ENCODE measurements at places on chromosomes 7 and 10.

GRCh38 chr7:16651396-16652239 is 5.6 kb downstream of the BZW2 start:
- DNase-seq = no peak

DNA sequence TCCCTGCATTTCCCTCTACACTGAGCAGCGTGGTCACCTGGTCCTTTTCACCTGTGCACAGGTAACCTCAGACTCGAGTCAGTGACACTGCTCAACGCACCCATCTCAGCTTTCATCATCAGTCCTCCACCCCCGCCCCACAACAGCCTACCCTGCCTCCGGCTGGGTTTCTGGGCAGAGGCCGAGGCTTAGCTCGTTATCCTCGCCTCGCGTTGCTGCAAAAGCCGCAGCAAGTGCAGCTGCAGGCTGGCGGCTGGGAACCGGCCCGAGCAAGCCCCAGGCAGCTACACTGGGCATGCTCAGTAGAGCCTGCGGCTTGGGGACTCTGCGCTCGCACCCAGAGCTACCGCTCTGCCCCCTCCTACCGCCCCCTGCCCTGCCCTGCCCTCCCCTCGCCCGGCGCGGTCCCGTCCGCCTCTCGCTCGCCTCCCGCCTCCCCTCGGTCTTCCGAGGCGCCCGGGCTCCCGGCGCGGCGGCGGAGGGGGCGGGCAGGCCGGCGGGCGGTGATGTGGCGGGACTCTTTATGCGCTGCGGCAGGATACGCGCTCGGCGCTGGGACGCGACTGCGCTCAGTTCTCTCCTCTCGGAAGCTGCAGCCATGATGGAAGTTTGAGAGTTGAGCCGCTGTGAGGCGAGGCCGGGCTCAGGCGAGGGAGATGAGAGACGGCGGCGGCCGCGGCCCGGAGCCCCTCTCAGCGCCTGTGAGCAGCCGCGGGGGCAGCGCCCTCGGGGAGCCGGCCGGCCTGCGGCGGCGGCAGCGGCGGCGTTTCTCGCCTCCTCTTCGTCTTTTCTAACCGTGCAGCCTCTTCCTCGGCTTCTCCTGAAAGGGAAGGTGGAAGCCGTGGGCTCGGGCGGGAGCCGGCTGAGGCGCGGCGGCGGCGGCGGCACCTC is at the start of the genes KLLN and PTEN:
TSS of gene KLLN (minus strand) at position 481 of the 891 bp plus-strand sequence. CDS start 1,046 bp downstream, outside the sequence.
TSS of gene PTEN (plus strand) at position 573 of the 891 bp plus-strand sequence. CDS start 845 bp downstream, outside the sequence.
- DNase-seq = peak; percentile 95

GRCh38 chr7:82677493-82677892 is 233.9 kb upstream of the CACNA2D1 start:
- peak; percentile 9 for DNase-seq

DNA sequence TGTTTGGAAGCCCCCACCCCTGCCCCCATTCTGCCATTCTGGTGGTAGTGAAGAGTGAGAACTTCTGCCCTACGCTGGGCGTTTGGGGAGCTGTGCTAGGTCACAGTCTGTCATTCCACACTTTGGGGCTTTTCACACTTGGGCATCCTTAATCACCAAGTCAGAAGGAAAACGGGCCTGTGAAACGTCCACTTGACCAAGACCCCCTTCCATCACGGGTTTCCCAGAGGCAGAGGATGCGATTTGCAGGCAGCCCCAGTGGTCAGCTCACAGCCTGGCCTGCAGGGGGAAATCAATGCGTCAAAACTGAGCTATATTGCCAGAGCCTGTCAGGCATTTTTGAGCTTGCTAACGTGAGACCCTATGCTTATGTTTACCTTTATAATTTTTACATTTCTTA is 663.3 kb upstream of the MGMT start:
- DNase-seq = no peak

- no peak for DNase-seq
These were observed 195.1 kb downstream of the HECW1 start for GRCh38 chr7:43307522-43307921.

DNA sequence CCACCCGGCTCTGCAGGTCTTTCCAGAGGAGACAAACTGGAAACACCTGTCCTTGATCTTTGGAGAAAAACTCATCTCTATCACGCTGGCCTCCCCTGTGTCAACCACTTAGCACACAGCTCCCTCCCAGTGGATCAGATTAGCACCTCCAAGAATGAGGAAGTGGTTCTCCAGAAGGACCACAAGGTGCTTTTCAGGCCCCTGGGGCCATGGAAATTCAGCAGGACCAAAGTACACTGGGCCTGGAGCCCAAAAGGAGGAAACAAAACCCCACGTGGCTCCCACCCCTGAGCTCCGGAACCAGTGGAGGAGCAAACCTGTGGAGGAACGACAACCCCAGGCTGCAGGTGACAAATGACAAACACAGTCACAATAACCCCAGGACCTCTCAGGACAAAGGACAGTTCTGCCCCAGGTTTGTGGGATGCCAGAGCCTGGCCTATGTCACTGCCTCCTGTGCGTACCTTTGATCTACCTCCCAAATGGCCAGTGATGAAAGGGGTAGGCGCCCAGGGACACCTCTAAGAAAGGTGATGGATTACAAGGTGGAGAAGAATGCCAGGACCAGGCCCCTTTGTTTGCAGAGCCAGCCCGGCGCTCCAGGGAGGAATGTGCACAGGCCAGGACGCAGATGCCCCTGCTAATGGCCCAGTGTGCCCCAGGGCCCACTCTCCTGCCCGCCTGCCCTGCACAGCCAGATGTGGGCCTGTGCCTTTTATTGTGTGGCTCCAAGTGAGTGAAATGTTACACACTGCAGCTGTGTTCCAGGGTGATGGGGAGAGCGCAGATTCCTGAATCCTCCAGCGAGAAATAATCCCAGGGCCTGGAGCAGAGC is 5.7 kb downstream of the TNS3 start:
- DNase-seq = peak; percentile 80

DNA sequence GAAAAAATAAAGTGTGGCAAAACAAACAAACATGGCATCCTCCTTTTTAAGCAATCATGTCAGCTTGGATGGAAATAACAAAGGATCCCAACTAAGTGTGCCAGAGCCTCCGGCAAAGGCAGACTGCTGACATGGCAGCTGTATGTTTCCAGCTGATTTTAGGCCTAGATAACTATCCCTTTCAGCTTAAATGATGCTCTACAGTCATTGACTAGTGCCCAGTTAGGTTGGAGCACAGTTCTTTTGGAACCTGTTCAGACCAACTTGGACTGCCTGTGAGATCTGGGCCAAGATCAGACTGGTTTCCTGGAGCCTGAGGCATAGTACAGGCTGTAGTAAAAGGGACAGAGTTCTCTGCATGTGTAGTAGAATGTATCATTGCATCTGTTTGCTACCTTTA is 128.7 kb downstream of the DYNC1I1 start:
- no peak for DNase-seq

DNA sequence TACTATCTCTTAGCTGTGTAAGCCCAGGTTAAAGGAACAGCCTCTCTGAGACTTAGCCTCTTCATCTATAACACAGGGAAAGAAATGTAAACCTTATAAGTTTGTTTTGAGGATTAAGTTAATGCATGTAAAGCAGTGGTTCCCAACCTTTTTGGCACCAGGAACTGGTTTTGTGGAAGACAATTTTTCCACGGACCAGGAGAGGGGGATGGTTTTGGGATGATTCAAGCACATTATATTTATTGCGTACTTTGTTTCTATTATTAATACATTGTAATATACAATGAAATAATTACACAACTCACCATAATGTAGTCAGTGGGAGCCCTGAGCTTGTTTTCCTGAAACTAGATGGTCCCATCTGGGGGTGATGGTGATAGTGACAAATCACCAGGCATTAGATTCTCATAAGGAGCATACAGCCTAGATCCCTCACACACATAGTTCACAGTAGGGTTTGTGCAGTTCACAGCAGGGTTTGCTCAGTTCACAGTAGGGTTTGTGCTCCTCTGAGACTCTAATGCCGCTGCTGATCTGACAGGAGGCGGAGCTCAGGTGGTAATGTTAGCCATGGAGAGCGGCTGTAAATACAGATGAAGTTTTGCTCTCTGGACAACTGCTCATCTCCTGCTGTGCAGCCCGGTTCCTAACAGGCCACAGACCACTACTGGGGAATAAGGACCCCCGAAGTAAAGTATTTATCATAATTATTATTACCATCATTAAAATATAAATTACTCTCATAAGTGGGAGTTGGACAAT is 41.3 kb upstream of the ANK3 start:
- no peak for DNase-seq

GRCh38 chr10:73761781-73762180 is 17.6 kb downstream of the SEC24C start:
- no peak for DNase-seq

DNA sequence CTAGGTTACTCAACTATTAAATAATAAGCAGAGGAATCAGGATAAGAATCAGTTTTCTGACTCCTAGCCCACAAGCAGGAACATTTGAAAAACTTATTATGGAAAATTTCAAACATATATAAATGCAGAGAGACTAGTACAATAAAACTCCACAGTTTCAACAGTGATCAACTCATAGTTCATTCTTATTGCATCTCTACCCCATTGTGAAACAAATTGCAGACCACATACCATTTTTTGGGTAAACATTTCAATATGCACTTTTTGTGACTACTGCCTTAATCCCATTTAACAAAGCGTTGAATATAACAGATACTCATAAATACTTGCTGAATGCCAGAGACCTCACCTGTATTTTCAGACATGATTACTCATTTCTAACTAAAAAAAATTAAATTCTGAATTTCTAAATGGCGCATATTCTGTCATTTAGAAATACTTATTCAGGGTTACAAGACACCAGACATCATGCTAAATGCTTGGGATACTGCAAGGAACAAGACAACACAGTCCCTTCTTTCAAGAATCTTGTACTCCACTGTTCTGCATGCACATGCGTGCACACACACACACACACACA is 11.4 kb downstream of the CDK6 start:
- DNase-seq = peak; percentile 7

- DNase-seq = peak; percentile 30
These were observed 4.8 kb downstream of the IMPDH1 start for GRCh38 chr7:128404886-128405470.

DNA sequence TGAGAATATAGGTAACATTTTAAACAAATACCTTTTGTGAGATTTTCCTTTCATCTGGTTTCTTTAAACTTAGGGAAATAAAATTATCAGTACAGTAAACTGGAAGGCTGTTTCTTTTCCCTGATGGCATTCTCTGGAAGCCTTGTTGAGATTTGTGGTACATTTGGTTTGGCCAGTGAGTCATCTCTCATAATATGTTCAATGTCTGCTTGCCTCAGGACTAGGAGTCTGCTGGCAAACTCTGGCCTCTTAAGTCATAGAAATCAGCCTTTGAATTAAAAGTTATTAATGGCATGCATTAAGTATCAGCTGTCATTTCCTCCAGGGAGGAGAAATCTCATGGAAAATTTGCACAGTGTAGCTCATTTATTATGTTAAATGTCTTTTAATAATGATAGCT is 316.6 kb upstream of the KIAA1217 start:
- peak; percentile 4 for DNase-seq

GRCh38 chr7:121953601-121954000 is 80.6 kb downstream of the PTPRZ1 start:
- DNase-seq = no peak

GRCh38 chr7:143405173-143406001 is 3.3 kb downstream of the EPHA1 start:
- peak; percentile 49 for DNase-seq

DNA sequence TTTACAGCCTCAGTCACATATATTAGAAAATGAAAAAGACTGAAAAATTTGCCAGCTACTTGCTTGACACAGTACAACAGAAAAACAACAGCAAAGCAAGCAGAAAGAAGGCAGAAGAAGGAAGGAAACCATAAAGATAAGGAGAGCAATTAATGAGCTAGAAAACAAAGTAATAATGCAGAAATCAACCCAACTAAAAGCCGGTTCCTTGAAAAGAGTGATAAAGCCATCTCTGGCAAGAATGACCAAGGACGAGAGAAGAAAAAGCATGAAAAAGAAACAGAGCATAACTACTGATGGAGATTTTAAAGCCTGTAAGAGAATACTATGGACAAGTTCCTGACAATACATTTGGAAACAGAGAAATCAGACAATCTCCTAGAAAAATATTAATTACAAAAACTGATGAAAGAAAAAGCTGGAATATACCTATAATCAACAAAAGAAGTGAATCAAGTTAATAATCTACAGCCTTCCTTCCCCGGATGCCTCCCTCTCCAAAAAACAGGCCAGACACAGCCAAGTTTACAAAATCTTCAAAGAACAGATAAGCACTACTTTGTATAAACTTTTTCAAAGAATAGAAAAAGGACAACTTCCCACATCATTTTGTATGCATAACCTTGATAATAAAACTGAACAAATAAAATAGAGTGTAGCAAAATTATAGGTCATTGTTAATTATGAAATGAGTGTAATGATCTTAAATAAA is 204.0 kb downstream of the BAMBI start:
- no peak for DNase-seq

DNA sequence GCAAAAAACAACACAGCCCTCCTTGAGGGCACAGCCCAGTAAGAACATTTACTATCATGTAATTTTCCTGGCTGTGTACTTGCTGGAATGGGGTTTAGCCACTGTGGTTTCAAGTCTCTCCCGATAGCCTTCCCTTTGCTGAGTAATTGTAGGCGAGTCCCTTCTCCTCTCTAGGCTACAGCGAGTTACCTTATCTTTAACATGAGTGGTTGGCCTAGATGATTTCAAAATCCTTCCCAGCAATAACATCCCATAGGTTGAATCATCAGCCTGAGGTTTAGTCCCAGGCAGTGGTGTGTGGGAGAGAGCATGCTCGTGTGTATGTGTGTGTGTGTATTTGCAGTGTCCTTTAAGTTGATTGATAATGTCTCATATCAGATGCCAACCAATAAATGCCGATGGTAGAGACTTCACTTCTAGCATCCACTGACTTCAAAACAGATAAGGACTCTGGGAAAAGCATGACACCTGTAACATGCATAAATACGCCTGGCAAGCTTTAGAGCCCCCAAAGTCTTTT is 142.9 kb upstream of the ZMIZ1 start:
- DNase-seq = peak; percentile 94

- DNase-seq = no peak
These were observed 245.5 kb upstream of the GRB10 start for GRCh38 chr7:51027935-51028830.

- no peak for DNase-seq
These were observed 13.2 kb downstream of the STAM start for GRCh38 chr10:17657103-17657500.

- DNase-seq = peak; percentile 29
These were observed 101.2 kb upstream of the EFCAB10 start for GRCh38 chr7:105682341-105683060.

DNA sequence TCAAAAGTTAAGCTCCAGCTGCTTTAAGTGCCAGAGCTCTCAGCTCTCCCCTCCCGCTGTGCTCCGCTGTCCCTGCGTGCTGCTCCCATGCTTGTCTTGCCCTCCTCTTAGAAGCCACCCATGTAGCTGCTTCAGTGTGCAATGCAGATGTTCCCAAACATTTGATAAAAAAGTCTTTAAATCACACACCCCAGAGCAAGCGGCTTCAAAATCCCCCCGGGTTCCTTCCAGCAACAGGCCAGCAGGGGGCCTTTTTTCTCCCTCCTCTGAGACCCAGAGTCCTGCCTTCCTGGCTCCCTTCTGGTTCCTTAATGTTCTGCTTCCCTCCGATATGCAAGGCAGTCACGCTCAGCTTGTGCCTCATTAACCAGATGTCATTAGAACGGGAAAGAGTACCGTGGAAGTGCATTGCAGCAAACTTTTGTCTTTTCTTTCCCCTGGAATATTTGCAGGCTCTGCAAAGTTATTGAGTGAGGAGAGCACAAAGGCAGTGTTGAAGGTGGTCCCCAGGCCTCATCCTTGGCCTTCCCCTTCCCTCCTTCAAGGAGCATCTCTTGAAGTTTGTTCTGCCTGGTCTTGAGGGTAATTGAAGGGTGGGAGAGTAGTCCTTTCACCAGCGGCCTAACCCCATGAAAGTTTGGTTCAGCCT is 25.5 kb downstream of the LDB3 start:
- DNase-seq = peak; percentile 78
